Skin of body (tissue), 3 donors: ENCODE measurements at places on chromosomes 12 and 14. TPM values are rescaled to one million over a fixed set of nuclear protein-coding genes. Genes with fewer than 3 reads are reported as not detected.

Gene C12orf60
- total RNA-seq = 1.4 TPM

Gene OR4K1
- total RNA-seq = not detected

Gene STAC3
- total RNA-seq = 20.2 TPM

Gene BIN2
- 5.6 TPM for total RNA-seq

Gene CSRP2
- 13.3 TPM for total RNA-seq

Gene KLRC1
- total RNA-seq = 0.99 TPM

Gene CNTN1
- 28.9 TPM for total RNA-seq

Gene PPFIA2
- 1.6 TPM for total RNA-seq
